HEK293T (cell line): ENCODE measurements at places on chromosomes 7 and 10.

GRCh38 chr10:50857579-50857978 lies 27.8 kb downstream of the A1CF start:
- DNase-seq = no peak

DNA sequence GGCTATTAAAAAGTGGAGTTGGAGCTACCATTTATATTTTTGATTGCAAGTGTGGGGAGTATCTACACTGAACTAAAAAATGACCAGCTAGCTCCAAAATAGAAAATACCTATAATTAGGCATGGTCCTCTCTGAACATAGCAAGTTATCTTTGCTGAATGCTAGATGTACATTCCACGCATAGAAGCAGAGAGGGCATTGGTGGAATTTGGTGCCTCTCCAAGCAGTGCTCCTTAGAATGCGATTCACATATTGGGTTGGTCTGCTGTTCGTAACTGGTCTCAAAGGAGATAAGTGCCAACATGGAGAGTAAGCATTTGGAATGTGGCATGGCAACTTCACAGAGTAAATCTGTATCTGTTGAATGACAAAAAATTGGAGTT lies 196.2 kb downstream of the PTN start:
- DNase-seq = no peak

DNA sequence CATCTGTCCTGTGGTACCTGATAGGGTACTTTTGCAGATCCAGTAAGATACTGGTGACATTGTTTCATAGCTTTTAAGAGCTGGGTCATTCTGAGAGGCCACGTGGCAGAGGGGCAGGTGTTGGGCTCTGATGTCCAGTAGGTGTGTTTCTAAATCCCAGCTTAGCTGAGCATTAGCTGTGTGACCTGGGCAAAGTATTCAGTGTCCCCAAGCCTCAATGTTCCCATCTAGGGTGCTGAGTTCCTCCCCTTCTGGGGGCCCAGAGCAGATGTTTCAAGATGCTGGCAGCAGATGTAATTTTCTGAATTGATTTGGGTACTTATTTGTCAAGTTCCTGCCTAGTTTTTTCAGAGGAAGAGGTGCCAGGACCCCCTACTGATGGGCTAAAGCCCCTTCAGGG lies 52.9 kb downstream of the NEURL1 start:
- no peak for DNase-seq

DNA sequence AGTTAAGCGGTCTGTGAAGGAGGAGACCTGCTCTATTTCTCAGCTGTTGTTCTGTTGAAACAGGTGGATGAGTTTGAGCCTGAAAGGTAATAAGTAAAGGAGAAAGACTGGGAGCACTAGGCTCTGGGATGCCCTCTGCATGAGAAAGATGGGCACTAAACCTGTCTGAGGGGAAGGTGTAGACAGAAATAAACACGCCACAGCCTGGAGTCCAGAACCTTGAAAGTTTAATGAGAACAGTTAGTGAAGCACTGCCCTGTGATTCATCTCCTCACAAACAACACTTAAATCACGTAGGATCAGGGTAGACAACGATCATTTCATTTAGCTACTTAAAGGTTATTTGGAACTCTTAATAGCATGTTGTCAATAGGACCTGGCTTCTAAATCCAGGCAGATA lies 193.1 kb downstream of the PHTF2 start:
- DNase-seq = no peak

GRCh38 chr7:1065263-1065584 lies 20.9 kb downstream of the GPR146 start:
- DNase-seq = no peak

DNA sequence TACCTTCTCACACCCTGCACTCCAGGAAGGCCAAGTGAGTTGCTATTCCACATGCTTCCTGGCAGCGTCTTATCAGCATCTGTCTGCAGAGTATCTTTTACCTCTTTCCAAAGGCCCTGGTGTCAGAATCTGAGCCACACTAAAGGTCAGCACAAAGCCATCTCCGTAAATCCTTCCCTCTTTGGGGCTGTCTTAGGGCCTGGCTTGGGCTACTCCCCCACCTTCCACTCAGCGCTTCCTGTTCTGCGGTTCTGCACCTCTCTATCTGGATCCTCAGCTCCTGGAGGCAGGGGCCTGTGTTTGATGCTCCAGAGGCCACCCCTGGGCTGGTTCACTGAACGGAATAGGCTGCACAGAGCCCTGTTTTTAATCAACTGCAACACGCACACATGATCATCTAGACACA lies 334.8 kb upstream of the GALNT17 start:
- DNase-seq = no peak

DNA sequence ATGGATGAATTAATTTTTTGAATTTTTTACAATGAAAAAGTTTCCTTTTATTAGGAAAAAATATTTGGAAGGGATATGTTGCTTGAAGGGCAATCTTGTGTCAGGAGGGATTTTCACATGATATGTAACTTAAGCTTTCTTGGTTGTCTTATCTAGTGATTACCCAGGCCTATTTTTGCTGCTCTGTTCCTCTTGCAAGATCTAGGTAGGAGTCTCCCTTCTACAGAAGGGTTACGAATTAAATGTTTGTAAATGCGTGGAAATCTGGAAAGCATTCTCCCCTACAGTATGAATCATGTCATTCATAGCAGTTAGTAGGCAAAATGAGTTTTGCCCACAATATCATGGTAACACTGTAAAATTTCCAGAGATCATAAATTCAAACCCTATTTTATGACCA lies 57.7 kb upstream of the CDK14 start:
- no peak for DNase-seq

GRCh38 chr7:137771679-137772078 lies 75.1 kb downstream of the DGKI start:
- no peak for DNase-seq

GRCh38 chr10:60237977-60238758 lies 151.5 kb downstream of the ANK3 start:
- DNase-seq = peak; percentile 11

DNA sequence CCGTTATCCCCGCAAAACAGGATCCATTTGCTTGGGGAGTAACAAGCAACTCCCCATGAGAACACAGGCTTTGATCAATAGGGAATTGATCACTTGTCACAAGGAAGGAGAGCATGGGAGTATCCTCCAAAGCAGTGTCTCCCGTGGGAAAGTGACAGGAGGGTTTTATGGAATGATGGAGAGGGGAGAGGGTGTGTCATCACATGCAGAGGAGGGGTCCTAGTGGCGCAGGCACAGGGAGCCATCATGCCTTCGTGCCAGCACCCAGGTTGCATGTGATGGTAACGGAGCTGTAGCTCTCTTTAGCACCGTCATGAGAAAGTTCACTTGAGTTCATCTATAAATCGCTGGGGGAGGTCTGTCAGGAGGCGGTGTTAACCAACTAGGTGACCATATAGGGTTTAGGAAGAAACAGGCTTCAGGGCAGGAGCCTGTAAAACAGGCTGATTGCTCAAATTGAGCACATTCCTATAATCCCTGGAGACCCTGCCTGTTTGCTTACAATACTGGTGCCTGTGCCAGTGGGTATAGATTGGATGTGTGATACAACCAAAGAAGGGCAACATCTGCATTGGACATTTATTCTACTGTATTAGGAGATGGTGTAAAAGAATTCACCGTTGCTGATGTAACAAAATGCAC lies 428.5 kb downstream of the GALNT17 start:
- no peak for DNase-seq

DNA sequence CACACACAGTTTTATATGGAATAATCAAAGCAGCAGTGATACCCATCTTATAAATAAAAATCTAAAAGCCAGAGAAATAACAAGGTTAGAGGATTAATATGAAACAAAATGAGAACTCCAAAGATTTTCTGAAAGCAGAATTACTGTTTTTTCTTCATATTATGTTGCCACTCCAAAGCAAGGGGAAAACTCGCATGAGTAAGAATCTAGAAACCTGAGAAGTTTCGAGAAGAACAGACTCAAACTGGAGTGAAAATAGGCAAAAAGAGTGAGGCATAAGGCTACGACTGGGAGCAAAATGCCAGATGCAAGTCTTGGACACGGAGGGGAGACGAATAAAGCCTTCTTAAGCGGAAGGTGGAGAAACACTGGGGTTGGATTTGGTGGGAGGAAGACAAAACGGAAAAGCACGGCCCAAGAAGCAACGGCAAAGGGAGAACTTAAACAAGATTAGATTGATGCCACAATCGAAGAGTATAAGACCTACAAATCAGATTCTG lies 923 bp downstream of the TNPO3 start:
- no peak for DNase-seq

DNA sequence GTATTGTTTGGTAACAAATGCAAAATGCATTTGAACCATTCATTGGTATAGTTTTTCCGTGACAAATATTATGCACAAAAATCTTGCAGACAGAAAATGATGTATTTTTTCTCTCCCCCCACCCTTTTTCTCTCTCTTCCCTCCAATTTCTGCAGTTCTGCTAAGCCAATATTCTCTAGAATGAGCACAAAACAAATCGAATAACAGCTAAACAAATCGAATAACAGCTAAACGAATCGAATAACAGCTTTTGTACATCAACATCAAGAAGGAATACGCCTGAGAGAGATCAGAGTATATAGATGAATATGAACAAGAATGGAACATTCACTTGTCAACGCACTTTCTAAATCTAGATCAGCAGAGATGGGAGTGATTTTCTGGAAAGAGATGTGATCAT lies 108.0 kb upstream of the KMT2E start:
- DNase-seq = no peak

- no peak for DNase-seq
Measured at GRCh38 chr7:157188091-157188665, 49.5 kb downstream of the UBE3C start.

GRCh38 chr10:50556237-50557120 lies 67.3 kb downstream of the SGMS1 start:
- DNase-seq = no peak

GRCh38 chr10:54470324-54470631 lies 330.8 kb downstream of the PCDH15 start:
- DNase-seq = no peak

GRCh38 chr7:106870528-106870927 lies 5.4 kb downstream of the PIK3CG start:
- DNase-seq = no peak

GRCh38 chr7:42194238-42194637 lies 42.8 kb downstream of the GLI3 start:
- no peak for DNase-seq

DNA sequence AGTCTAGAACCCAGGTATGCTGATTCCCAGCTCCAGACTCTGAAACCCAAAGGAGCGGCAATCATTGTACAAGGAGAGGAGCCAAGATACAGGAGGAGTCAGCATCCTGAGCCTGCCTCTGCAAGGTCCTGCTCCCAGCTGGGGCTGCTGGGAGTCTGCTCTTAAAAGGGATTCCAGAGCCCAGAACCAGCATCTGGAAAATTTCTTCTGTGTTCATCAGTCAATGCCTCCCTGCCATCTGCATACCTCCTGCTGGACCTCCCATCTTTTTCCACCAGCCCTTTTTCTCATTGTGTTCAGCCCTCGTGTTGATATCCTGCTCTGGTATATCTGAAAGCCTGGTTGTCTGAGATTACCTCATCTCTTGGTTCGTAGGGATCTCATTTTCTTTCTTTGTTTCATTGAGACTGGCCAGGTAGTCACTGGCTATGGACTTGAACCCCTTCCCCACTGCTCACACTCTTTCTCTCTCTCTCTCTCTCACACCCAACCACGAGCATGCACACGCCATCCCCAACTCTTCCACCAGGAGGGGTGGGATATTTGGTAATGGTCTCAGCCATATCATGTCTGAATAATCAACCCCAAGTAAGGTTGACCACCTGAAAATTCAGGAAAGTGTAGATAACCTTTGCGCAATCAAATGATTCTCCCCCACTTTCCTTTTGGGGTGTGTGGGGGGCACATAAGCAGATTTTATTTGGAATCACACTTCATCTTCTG lies 608.8 kb downstream of the LRMDA start:
- peak; percentile 16 for DNase-seq

DNA sequence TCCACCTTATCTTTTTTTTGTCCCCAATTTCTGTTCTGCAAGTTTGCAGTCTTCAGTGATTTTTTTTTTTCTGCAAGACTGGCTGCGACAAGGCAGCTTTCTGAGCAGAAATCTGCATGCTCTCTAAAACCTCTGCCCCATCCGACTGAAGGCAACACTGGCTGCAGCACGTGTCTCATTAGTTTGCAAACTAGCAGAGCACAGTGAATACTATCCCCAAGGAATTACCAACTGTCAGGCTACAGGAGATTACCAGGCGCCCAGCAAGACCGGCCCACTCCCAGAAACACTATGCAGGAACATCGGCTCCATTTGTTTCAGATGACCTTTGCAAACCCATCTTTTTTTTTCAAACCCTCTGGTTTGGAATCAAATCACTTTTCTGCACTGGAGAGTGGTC lies 538.8 kb downstream of the SORCS1 start:
- no peak for DNase-seq

- no peak for DNase-seq
Measured at GRCh38 chr10:86836044-86836443, 79.6 kb downstream of the BMPR1A start.

GRCh38 chr7:67496589-67496988 lies 500.0 kb downstream of the TYW1 start:
- no peak for DNase-seq

GRCh38 chr7:48307041-48307714 lies 135.9 kb downstream of the ABCA13 start:
- no peak for DNase-seq

DNA sequence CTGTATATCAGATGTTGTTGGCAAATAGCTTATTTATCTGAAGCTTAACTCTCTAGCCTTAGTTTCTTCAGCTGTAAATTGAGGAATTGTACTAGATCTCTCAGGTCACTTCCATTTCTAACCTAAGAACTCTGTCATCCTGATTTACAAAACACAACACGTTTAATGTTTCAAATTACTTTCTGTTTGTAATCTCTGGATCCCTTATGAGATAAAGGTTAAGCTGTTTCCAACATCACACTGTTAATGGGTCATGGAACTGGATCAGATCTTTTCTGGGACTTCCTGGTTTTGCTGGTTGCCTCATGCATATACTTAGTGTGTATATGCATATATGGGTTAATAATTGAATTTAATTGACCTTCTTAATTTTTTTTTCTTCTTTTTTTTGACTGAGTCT lies 9.9 kb downstream of the SAMD8 start:
- no peak for DNase-seq

GRCh38 chr7:129443612-129444011 lies 9.4 kb downstream of the STRIP2 start:
- DNase-seq = no peak

DNA sequence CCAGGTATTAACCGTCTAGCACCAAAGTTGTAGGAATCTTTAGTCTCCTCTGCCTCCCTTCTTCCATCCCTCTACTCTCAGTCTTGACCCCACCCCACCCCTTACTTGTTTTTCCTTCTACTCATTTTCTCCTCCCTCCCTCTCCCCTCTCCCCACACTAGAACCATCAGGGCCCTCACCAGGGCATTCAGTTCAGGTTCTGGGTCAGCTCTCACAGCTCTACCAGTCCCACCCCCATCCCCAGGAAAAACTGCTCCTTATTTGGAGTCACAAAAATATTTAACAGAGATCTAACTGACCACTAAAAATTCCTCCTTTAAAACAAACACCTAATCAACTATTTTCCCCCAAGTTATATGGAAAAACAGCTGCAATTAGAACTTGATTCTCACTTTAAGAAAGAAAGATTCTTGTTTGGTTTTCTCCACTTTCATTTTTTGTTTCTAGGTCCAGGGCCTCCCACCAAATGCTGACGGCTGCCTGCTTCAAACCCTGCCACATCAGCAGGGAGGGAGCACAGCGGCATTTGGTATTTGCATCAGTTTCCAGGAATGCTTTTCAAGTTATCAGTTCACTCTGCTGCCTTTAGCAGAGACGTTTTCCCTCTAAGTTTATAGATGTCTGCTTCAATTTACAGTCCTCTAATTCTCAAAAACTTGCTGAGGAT lies 2.8 kb upstream of the COL1A2 start:
- no peak for DNase-seq

GRCh38 chr7:121099572-121099971 lies 111.1 kb downstream of the CPED1 start:
- no peak for DNase-seq

GRCh38 chr7:16526742-16527540 lies at the start of gene LRRC72:
Gene LRRC72, plus strand, starts transcription at chr7:16526825. Its CDS starts 128 bp downstream, at chr7:16526953.
- DNase-seq = no peak
